Muscle of arm (tissue), 14 donors: ENCODE measurements at places on chromosomes 2 and 18.
A peak's percentile ranks its signal among the peaks of the same experiment; 100 is the strongest.

GRCh38 chr18:8525692-8526091 lies 83.5 kb upstream of the RAB12 start:
- DNase-seq, result no peak

- no peak for DNase-seq
Observed at GRCh38 chr2:30721241-30721640, 86.0 kb downstream of the CAPN13 start.

DNA sequence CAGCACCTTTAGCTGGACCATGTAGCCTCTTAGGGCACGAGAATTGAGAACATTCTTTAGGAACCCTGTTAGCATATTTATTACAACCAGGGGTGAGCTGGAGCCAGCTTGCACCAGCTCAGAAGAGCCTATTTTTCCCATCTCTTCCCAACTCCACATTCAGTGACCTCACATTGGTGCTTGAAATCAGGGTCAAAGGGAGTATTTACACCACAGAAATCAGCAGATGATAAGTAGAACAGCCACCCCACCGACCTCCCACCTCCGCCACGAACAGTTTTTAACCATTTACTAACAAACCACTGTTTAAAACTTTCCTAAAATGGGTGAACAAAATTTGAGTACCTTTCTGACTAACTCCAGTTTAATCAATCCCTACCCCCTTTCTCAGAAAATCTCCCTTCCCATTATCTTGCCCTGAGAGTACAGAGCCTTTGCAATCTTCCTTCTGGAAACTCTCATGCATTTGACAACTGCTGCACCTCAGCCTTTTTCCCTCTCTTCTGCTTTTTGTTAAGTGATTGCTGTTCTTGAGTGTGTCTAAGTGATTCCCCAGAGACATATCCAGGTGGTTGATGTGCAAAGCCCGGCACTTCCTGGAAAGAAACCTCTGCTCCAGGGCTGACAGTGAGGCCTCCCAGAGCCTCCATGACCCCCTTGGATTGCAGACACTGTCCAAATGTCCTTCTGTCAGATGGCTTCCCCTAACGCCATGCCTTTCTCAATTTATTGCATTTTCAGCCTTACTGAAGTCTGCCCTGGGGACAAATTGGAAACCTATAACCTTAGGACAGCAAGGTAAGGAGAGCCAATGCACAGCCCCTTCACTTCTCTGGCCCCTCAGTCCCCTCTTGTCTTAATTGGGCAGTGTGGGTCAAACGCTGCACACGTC lies 389.5 kb upstream of the TNP1 start:
- no peak for DNase-seq

DNA sequence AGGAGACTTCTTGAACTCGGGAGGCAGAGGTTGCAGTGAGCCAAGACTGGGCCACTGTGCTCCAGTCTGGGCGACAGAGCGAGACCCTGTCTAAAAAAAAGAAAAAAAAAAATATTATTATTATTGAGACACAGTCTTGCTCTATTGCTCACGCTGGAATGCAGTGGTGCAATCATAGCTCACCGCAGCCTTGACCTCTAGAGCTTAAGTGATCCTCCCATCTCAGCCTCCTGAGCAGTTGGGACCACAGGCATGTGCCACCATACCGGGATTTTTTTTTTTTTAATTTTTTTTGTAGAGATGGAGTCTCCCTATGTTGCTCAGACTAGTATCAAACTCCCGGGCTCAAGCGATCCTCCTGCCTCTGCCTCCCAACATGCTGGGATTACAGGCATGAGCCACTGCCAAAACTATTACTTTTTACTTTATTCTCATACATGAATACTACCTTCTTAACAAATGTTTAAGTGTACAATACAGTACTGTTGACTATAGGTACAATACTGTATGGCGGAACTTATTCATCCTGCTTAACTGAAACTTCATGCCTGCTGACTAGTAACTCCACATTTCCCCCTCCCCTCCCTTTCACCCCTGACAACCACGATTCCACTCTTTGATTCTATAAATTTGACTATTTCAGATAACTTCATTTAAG lies 15.5 kb downstream of the FBXO11 start:
- no peak for DNase-seq

DNA sequence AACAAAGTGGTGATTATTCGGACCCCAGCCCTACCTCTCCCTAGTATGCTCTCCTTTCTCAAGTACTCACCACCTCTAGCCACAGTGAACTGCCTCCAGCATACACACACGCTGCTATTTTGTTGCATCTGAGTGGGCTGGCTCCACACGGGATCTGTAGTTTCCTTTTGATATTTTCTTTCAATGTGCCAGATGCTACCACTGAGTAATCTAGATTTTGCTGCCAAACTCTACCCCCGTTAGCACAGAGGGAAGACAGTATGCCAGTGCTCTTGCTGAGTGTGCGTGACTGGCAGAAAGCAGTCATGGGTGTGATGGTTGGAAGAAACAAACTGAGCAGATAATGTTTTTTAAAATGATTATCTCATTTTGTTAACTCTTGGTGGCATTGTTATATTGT lies 11.6 kb downstream of the CFLAR start:
- DNase-seq, result no peak

GRCh38 chr2:59296279-59296678 lies 1055.2 kb upstream of the FANCL start:
- DNase-seq, result no peak

GRCh38 chr2:75679556-75679955 lies 31.2 kb downstream of the GCFC2 start:
- DNase-seq, result no peak

DNA sequence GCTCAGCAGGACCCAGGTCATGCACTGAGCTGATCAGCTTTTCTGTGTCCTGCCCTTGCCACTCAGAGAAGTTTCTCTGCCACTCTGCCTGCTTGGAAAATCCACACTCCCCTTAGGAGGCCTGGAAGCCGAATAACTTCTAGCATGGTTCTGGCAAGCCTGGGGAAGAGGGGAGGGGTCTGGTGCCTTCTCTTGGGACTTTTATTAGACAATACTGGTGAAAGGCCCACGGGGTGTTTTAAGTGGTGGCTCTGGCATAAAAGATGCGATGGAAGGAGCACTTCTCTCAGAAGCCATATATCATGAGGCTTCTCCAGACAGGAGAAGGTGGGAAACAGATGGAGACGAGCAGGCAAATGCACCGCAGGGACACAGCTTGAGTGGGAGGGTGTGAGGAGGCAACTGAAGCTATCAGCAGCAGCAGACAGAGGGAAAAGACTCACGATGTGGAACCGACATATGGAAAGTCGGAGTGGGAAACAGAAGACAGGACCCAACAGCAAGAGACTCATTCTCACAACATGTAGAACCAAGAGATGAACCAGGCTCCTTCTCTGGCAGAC lies 141.8 kb upstream of the CTNNA2 start:
- DNase-seq, result no peak

- peak; percentile 56 for DNase-seq
Observed at GRCh38 chr2:152097801-152098495, 896 bp downstream of the CACNB4 start.

GRCh38 chr18:79528846-79529245 lies 133.1 kb downstream of the NFATC1 start:
- peak; percentile 84 for DNase-seq

DNA sequence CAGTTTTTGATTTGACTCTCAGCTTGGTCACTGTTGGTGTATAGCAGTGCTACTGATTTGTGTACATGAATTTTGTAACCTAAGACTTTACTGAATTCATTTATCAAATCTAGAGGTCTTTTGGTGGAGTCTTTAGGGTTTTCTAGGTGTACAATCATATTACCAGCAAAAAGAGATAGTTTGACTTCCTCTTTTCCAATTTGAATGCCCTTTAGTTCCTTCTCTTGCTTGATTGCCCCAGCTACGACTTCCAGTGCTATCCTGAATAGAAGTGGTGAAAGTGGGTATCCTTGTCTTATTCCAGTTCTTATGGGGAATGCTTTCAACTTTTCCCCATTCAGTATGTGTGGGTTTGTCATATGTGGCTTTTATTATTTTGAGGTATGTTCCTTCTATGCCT lies 312.9 kb upstream of the REV1 start:
- no peak for DNase-seq

- DNase-seq, result no peak
Observed at GRCh38 chr2:54546923-54547720, 91.0 kb downstream of the SPTBN1 start.

GRCh38 chr2:203763938-203764664 lies 57.7 kb downstream of the CD28 start:
- no peak for DNase-seq

GRCh38 chr2:69201259-69201658 lies 185.8 kb downstream of the GFPT1 start:
- DNase-seq, result no peak

DNA sequence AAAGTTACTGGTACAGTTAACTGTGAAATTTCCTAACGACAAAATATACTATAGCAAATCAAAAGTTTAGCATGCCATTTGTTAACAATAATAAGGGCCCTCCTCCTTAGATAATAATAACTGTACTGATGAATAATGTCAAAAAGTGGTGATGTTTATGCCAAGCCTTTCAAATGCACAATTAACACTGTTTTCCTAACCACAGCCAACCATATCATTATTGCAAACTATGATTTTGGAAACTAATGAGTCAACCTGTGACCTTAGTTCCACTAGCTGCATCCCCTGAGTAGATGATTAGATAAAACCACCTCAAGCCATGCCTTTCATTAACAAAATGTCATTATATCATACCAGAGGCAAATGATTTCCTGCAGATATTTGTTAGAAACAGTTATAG lies 25.1 kb upstream of the GPR75 start:
- DNase-seq, result no peak

- DNase-seq, result peak; percentile 88
Observed at GRCh38 chr2:106030287-106031268, 163.5 kb downstream of the UXS1 start.

DNA sequence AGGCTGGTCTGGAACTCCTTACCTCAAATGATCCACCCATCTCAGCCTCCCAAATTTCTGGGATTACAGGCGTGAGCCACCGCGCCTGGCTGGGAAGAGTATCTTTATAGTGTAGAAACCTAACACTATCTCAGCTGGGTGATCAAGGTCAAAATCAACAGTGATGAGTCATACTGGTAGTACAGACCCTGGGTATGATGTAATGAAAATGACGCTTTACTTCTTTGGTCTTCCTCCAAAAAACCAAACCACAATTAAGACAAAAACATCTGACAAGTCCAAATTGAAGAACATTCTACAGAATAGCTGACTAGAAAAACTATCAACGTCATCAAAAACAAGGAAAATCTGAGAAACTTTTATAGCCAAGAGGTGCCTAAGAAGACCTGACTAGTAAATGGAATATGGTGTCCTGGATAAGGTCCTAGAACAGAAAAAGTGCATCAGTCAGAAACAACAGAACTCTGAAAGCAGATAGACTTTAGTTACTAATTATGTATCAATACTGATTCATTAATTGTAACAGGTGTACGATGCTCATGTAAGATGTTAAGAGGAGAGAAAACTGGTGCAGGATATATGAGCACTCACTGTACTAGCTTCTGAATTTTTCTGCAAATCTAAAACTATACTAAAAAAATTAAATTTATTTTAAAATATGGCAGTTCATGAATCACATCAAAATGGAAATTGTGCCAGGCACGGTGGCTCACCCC lies 25.4 kb downstream of the PDCL3 start:
- no peak for DNase-seq

DNA sequence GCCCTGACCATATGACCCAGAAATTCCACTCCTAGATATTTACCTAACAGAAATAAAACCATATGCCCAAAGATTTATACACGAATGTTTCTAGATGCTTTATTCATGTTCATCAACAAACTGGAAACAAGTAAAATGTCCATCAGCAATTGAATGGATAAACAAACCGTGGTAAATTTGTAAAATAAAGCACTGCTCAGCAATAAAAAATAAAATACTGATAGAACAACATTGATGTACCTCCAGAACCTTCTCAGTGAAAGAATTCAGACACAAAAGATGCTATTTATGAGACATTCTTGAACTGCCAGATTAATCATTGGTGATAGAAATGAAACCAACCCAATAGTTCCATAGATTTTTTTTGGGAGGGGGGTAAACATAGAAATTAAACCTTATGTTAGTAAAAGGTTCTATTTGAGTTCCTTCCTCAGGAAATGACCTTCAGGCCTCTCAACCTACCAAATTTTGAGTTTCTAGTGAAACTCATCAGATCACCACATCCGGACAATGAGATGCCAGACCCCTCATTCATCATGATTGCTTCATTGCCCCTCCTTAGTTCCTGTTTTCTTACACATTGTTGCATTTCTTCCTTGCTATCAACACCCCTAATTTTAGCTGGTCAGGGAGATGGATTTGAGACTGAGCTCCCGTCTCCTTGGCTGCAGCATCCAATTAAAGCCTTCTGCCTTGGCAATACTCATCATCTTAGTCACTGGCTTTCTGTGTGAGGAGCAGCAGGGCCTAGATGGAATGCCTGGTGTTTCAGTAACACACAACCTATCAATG lies 203.5 kb downstream of the LPIN1 start:
- no peak for DNase-seq

GRCh38 chr2:95015261-95015912 lies 10.1 kb upstream of the MAL start:
- DNase-seq, result no peak

GRCh38 chr2:45018023-45018422 lies 8.8 kb upstream of the SIX2 start:
- DNase-seq, result no peak

- no peak for DNase-seq
Observed at GRCh38 chr2:167048829-167049228, 160.5 kb downstream of the XIRP2 start.

DNA sequence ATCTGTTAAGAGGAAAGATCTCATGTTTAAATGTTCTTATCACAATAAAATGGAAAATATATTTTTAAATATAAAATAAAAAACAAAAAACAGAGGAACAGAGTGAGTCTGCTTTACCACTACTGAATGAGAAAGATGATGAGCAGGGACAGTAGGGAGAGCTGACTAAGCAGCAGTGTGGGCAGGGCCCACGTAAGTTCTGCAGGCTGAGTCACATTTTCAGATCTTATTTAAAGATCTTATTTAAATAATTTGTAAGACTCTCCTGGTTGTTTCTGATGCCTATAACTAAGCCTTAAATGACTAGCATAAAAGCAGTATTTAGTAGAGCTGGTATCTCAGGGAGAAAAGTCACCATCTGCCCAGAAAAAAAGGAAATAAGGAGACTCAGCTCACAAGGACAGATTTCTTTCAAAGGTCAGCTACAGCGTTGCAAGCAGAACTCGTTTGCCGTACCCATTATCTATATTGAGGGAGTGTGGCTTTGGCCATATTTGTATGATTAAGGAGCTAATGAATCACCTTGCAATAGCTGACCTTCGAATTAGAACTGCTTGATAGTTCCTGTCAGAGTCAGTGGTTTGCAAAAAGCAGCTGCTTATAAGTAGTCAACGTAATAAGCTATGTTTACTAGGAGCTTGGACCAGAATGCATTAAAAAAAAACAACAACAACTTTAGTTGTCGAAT lies 322.1 kb upstream of the CHAC2 start:
- DNase-seq, result no peak
